Right ventricle myocardium inferior (tissue), 1 donor: ENCODE measurements at places on chromosomes 5 and 9.
A peak's percentile ranks its signal among the peaks of the same experiment; 100 is the strongest.

DNA sequence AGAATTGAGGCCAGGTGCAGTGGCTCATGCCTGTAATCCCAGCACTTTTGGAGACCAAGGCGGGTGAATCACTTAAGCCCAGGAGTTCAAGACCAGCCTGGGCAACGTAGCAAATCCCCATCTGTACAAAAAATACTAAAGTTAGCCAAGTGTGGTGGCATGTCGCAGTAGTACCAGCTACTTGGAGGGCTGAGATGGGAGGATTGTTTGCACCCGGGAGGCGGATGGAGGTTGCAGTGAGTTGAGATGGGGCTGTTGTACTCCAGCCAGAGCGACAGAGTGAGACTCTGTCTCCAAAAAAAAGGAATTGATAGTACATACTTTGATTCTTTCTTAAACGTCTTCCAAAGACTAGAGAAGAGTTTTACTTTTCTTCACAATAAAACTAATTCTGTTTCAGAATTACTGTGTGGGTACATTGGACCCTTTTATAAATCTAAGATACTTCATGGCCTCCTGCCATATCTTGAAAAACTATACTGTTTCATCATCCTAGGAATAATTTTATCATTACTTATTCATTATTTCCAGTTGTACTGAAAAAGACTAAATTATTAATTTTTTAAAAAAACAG is 132.0 kb upstream of the GRHPR start:
- DNase-seq: no peak

DNA sequence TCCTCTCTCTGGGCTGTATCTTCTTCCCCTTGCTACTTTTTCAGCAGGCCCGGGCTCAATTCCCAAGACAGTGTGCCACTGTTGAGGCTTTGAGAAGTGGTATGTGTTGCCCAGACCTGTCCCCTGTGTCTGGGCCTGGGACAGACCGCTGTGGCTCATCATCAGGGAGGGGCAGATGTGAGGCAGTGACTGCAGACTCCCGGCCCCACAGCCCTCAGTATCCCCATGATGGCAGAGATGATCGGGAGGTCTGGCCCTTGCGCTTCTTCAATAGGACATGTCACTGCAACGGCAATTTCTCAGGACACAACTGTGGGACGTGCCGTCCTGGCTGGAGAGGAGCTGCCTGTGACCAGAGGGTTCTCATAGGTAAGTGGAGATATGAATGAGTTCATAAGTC is 828 bp downstream of the TYRP1 start:
- no peak for DNase-seq

DNA sequence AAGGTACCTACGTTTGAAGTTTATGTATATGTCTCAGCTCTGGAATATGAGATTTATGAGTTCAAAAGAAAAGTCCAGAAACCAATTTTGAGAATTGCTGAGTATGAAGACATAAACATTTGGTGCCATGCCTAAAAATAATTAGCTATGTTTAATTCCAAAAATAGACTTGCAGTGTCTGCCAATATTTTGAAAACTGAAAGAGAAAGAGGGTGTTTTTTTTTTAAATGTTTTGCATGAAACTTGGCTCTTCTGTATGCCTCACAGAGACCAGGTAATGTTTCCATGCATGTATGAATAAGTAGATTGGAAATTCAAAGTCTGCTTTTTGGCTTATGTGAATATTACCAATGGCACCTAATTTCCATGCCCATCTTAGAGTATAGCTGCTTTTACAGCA is 634.4 kb upstream of the C9orf72 start:
- no peak for DNase-seq

DNA sequence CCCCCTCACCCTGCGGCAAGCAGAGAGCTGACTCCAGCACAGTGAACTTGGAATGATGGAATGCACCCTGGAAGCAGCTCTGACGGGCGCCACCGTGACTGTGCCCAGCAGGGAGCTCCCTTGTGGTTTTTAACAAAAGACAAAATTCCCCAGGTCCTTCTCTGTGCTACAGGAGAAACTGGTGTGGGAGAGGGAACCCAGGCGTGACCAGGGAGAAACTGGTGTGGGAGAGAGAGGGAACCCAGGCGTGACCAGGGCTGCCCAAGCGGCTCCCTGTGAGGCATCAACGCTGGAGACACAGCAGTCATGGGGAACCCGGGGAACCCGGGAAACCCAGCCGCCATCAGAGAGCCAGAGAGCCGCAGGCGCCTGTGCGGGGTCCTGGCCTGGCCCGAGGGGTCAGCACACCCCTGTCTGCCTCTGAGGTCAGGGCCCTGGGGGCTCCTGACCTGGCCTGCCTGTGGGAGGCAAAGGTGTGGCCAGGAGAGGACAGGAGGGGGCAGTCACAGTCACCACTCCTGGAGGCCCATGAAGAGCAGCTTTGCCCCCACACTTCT is 3.1 kb upstream of the AHRR start:
- no peak for DNase-seq

DNA sequence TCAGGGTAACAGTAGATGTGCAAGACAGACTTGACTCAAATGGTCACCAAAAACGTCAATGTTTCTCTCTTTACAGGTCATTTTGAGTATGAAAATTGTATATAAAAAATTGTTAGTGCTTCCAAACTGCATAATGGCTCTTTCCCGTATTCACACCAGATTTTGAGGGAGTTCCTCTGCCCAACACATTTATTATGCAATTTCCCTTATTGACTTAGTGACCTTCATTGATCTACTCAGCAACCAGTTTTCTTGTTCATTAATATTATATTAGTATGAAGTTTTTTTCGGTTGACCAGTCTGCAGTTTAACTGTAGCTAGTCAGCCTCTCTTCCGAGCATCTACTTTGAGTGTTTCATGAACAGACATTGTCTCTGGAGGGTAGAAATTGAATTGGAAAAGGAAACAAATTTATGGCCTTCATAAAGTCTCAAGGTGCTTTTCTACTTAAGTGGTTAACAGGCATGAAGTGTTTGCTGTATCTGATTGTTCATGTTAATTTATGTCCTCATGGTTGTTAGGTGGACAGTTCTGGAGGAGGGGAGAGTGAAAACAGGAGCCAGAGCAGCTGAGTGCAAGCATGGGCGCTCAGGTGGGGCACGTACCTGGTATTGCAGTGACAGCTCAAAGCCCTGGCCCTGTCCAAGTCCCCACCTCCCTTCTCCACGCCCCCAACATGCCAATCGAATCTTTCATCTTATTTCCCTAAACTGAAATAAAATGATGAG is 240.2 kb downstream of the RFK start:
- no peak for DNase-seq

DNA sequence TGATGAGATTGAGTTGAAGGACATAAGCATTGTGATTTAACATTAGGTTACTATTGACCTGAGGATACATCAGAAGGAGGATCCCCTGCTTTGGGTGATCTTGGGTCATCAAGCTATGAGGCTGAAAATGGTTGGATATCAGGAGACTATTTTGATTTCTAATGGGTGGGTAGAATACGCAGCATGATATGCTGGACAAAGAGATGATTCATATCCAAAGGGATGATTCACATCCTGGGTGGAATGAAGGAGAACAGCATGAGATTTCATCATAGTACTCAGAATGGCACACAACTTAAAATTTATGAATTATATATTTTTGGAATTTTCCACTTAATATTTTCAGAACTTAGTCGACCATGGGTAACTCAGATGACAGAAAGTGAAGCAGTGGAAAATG is 1759.5 kb upstream of the C9orf72 start:
- no peak for DNase-seq

DNA sequence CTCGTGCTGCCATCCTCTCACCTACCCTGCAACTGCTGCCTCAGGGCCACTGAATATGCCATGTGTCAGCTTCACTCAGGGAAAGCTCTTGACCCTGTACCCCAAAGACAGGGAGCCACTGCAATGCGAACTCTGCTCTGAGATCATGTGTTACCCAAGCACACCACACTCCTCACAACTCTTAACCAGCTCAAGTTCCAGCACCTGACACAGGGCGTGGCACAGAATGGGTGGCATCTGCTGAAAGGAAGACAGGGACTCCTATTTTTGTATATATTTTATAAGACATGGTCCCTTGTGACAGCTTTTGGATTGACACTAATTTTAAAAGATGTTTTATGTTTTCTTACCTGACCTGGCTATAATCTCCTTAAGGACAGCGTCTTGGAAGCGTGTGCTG is 10.7 kb downstream of the PHYKPL start:
- no peak for DNase-seq

- no peak for DNase-seq
Measured at GRCh38 chr5:29984156-29984540, 1209.3 kb upstream of the CDH6 start.

DNA sequence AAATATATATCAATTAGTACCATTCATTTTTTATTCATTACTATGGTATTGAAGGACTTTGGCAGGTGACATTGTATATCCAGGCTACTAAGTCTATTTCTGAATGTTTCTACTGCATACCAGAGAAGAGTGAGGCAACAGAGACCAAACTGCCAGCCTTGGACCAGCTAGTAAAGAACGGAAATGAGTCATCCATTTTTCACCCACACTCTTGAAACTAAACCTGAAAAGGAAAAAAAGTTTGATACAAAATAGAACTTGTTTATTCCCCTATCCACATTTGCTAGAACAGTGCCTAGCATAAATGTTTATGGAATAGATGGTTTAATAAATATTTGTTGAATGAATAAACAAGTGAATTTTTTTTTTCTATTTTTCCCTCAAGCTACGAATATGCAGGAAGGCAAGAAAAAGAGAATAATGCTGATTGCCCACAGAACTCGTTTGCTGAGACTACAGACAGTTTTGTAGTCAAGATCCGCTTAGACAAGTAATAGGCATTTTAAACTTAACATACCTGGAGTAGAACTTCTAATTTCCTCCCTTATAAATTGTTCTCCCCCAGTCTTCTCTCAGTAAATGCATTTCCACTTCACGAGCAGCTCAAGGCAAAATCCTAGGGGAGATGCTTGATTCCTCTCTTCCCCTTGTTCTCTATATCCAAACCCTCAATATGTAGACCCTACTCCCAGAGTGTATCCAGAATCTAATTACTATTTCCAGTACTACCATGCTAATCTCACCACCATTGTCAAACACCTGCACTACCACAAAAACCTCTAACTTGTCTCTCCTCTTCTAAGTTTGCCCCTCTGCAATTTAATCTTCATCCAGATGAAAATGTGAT is 146.2 kb upstream of the RASA1 start:
- DNase-seq: no peak

GRCh38 chr5:163504079-163504931 is 1.1 kb upstream of the MAT2B start:
- DNase-seq: peak; percentile 57

GRCh38 chr5:151770383-151771258 is 1.1 kb upstream of the G3BP1 start:
- DNase-seq: peak; percentile 91

DNA sequence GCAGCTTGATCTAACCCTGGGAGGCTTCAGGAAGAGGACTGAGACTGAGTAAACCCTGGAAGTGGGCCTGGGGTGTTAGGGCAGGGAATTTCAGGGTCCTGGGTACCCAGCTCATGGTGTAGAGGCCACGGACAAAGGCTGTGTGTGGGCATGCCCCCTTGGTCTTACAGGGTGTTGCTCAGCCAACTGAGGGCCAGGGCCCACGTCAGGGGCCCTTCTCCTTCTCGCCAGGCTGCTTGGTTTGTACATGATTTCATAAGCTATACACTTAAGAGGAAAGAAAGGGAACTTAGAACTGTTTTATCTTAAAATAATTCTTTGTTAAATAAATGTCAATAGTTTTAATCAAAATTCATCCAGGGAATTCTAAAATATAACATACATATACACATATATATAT is 95.4 kb downstream of the TLE4 start:
- no peak for DNase-seq

- no peak for DNase-seq
Measured at GRCh38 chr5:152701305-152701949, 296.3 kb upstream of the NMUR2 start.

DNA sequence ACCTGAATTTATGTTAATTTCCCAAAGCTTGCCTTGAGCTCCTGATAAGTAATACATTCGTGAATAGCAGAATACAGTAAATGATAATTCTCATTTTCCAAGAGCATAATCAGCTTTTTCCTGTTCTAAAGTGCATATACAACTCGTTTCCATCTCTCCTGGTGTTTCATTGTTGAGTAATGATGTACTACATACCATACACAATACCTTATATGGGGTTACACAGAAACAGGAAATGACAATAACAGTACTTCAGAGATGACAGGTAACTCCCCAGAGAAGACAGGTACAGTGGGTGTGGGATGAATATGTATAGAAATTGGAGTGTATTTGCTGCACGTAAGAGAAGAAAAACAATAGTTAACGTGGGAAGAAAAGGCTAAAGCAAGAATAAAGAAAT is 287.1 kb downstream of the TENT4A start:
- no peak for DNase-seq

GRCh38 chr9:135785013-135785575 is 83.1 kb downstream of the KCNT1 start:
- DNase-seq: no peak

DNA sequence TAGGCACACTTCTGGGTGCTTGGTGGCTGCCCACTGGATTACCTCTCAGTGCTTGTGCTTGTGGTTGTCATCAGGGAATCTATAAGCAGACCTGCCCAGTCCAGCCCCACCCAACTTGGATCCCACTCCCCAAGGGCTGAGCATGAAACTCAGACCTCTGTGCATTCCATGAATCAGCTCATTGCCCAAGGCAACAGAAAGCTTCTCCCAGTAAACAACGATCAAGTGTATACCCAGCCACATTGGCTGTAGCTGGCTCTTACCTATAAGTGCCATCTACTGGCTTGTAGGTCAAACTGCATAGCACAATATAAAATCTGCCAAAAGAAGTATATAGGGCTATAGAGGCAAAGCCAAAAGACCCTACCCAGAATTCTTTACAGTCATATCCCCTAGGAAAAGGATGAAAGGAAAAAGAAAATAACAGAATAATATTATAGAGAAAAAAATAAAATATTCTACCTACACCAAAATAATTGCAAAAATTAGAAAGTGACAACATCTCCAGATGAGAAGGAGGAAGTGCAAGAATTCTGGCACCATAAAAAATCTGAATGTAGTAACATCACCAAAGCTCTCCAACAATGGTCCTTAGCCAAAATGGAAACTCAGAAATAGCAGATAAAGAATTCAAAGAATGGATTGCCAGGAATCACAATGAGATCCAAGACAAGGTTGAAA is 321.0 kb upstream of the TRPC7 start:
- DNase-seq: no peak

- no peak for DNase-seq
Measured at GRCh38 chr5:26889815-26890214, 148.6 kb downstream of the CDH9 start.

DNA sequence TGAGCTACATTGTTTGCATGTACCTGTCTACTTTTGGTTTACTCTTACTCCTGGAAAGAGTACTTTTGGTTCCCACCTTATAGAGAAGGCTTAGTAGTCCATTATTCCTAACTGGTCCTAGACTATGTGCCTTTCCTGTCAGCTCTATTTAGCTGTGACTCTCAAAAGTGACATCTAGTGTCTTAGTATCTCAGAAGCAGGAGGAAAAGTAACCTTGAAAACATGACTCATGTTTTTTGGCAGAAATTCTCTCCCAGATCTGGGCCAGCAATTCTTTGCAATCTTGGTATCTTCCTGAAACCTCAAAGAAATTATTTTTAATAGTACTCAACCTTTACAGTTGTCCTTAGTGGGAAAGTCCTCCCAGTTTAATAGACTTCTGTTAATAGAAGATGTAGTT is 691.7 kb upstream of the SEMA6A start:
- no peak for DNase-seq

- no peak for DNase-seq
Measured at GRCh38 chr9:6632516-6633183, 12.9 kb downstream of the GLDC start.

GRCh38 chr9:100104314-100104713 is 5.3 kb downstream of the INVS start:
- DNase-seq: no peak

- no peak for DNase-seq
Measured at GRCh38 chr9:98289614-98290201, 34.3 kb upstream of the TBC1D2 start.
